ENCODE measurements at places on chromosomes 16 and 17.

- DNase-seq: no peak
These were observed 17.0 kb downstream of the RAB40B start for GRCh38 chr17:82681547-82681946.

DNA sequence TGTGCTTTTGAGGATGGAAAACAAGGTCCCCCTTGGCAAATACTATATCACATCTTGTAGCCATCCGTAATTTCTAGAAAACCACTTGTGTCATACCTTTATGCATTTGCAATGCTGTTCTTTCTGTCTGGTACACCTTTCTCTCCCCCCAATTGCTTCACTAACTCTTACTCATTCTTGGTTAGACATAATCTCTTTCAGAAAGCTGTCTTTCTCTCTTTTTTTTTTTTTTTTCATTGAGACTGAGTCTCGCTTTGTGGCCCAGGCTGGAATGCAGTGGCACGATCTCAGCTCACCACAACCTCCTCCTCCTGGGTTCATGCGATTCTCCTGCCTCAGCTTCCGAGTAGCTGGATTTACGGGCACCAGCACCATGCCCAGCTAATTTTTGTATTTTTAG, 94.9 kb upstream of the C17orf78 start:
- no peak for DNase-seq

DNA sequence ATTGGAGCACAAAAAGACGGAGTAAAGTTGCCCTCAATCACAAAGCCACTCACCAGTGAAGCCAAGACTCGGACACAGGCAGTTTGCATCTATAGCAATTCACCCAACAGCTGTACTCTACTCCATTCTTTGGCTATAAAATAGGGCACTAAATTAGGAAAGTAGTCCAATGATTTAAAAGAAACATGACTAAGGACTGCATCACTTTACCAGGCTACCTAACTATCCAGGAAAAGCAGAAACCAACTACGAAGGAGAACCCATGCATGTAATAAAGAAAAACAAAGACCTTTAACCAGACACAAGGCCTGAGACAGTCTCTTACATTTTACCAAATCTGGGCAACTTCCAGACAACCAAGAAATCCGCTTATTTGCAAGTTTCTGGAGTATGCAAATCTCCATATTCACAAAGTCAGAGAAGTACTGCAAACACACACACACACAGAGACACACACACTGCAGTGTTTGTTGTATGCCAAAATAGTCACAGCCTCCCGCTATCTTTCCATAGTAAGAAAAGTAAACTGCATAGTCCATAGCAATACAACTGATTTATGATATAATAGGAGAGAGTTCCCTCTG, 59.8 kb downstream of the CDH11 start:
- DNase-seq: no peak

DNA sequence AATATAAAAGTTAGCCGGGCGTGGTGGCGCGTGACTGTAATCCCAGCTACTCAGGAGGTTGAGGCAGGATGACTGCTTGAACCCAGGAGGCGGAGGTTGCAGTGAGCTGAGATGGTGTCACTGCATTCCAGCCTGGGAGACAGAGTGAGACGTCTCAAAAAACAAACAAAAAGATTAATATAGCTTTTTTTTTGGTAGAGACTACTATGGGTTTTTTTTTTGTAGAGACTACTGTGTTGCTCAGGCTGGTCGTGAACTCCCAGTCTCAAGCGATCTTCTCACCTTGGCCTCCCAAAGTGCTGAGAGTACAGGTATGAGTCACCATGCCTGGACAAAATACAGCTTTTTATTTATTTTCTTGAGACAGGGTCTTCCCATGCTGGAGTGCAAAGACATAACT, 20.2 kb downstream of the ZNRF1 start:
- DNase-seq: no peak

DNA sequence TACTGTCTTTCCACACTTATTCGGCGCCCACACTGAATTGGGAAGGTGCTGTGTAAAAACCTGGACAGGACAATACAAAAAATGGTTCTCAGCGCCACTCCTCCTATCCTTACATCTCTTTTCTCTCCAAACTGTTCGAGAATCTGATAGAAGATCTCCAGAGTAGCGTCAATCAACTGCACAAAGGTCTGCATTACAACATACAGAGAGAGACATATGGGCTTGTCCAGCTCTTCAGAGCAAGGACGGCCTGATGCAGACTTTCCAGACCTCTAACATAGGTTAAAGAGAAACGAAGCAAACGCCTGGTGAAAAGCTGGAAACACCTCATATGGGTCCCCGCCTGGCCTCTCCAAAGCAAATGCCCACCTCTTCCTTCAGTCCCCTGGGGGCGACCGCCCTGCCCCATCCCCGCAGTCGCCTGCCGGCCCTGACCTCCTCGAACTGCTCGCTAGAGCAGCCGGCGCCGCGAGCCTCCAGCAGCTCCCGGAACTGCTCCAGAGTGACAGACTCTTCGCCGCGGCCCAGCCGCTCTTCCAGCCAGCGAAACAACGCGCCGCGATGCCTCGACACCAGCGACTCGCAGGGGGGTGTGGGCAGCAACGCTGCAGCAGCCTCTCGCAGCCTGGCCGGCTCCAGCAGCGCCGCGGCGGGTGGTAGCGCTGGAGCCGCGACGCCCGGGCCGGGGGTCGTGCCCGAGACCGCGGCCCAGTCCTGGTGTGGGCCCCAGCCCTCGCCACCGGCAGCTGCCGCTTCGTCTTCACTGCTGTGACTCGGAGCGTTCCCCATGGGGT, 526 bp downstream of the ZZEF1 start:
- DNase-seq: no peak

DNA sequence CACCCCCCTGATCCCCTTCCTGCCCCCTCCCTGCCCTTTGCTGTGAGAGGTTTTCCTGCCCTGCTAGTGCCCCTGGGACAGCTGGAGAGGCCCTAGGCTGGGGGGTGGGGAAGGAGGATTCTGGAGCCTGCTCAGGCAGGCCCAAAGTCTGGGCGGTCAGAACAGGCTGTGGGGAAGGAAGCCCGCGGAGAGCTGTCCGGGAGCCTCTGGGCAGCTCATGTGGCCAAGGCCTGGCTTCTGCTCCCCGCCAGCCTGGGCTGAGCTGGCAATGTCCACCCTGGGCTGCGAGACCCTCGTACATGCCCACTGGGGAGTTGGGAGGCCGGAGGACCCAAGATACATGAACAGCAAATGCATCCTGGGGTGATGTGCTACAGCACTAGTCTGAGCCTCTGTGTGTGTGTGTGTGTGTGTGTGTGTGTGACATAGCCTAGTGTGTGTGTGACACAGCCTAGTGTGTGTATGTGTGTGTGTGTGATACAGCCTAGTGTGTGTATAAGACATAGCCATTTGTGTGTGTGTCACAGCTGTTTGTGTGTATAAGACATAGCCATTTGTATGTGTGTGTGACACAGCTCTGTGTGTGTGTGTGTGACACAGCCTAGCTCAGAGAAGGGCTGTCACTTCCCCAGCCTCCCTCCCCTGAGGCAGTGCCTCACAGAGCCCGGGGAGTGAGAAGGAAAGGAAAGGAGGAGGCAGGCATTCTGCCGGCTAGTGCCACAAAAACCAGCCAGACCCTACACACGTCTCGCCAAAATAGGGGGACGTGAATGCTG, 201.4 kb upstream of the CIBAR2 start:
- DNase-seq: no peak

DNA sequence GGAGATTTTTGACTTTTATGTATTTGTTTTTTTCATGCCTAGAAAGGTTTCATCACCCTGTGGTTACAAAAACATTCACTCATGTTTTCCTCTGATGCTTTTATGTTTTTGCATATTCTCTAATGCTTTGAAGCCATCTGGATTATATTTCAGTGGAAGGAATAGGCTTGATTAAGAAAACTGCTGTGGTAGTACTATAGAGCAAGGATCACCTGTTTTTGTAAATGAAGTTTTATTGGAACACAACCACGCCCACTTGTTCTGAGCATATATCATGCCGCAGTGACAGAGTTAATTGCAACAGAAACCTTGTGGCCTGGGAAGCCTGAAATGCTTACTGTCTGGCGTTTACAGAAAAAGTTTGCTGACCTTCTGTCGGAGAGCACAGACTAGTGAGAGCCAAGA, 11.5 kb downstream of the COX10 start:
- no peak for DNase-seq

All from NCI-H774 (cell line).